ENCODE measurements at places on chromosomes 12 and 14. TPM values are rescaled to one million over a fixed set of nuclear protein-coding genes. Genes with fewer than 3 reads are reported as not detected.

The FSCB gene
- total RNA-seq, result not detected

The CCDC60 gene
- 3.8 TPM for total RNA-seq

- no peak for DNase-seq
Observed at GRCh38 chr12:2391740-2392331, 339.0 kb downstream of the CACNA1C start.

The CMTM5 gene
- total RNA-seq, result not detected

The CCDC196 gene
- not detected for total RNA-seq

GRCh38 chr14:26286913-26287205 is 311.0 kb downstream of the NOVA1 start:
- DNase-seq, result no peak

The NYNRIN gene
- 33.5 TPM for total RNA-seq

- no peak for DNase-seq
Observed at GRCh38 chr12:119578112-119578511, 15.5 kb upstream of the TMEM233 start.

The SYNDIG1L gene
- total RNA-seq, result 1.5 TPM

The INSM2 gene
- total RNA-seq, result 21.7 TPM

The ANKS1B gene
- total RNA-seq, result 11.3 TPM

DNA sequence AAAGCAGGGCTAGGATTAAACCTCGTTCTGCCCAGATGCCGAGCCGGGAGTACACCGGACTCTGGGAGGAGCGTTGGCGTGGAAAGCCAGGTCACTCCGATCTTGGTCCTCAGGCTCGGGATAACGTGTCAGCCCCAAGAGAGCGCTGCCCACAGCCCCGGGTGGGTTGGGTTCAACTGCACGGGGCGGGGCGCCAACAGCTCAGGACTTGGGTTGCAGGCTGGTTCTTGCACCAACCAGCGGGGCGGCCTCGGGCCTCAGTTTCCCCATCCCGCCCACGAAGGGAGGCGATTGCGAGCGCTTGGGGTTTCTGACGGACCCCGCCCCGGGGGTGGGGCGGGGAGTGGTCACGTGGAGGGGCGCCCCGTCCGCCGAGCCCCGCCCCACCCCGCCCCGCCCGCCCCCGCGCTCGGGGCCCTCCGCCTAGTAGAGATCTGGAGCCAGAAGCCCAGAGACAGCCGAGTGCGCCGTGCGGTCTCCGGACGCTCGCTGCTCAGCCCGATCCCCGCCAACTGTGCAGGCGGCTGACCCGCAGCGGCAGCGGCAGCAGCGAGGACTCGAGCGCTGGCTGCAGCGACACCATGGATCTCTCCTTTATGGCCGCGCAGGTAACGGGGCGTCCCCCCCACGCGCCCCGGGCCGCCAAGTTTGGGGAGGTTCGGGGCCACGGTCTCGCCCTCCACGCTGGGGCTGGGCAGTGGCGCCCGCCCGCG is at the start of gene C14orf132:
C14orf132 (plus strand) TSS at position 443 of the 713 bp plus-strand sequence; CDS start at position 582, 139 bp downstream.
- DNase-seq, result peak; percentile 83

DNA sequence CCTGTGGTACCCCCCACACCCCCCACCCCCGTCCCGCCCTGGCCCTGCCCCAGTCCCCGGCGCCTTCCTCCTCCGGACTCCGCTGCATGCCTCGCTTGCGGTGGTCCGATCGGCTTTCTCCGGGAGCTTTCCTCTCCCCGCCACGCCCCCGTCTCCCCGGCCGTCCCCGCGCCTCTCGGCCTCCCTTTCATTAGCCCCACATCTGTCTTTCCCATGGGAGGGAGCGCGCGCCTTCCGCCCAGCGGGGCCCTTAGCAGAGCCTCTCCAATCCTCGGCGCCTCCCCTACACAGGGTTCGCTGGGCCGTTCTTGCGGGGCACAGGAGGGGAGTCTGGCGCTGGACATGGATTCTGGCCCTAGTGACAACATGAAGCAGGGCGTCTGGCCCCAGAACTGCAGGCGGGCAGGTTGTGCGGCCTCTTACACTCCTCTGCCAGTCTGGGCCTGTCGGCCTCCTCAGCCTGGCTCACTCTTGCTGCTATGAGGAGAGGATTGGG is 1.5 kb upstream of the EFS start:
- DNase-seq, result peak; percentile 83

DNA sequence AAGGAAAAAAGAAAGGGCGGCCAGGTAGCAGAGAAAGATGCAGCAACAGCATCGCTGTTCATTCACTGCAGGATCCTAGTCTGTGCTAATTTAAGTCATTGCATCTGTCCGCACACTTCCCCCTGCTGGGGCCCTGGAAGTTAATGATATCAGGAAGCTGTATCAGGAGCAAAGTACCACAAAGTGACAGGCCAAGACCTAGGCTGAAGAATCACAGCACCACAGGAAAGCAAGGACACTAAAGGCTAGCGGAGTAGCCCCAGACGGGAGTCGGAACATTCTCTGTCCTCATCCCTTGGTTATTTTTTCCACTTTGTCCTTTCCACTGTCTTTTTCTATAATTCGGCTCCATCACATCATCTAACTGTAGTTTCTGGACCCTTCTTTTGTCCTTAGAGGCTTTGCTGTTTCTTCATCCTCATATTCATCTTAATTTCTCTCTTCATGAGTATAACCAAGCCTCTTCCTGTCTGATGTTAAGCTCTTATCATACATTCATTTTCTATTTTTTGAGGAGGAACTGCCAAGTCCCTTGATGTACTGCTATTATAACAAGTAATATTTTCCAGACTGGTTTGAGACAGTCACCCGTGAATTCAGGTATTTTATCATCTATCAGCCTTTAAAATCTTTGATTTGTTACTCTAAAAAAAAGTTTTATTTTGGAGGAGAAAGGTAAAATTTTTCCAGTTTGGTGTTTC is 28.3 kb downstream of the DUSP16 start:
- no peak for DNase-seq

DNA sequence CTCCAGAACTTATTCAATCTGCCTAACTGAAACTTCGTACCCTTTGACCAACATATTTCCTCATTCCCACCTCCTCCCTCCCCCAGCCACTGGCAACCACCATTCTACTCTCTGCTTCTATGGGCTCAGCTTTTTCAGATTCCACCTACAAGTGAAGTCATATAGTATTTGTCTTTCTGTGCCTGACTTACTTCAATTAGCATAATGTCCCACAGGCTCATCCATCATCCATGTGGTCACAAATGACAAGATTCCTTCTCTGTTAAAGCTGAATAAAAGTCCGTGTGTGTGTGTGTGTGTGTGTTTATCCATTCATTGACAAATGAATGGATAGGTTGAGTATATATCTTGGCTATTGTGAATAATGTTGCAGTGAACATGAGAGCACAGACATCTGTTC is 1.3 kb upstream of the C14orf39 start:
- no peak for DNase-seq

- DNase-seq, result no peak
Observed at GRCh38 chr12:21607701-21608100, 3.1 kb upstream of the GYS2 start.

GRCh38 chr14:105287249-105288102 is 13.3 kb downstream of the BRF1 start:
- no peak for DNase-seq

DNA sequence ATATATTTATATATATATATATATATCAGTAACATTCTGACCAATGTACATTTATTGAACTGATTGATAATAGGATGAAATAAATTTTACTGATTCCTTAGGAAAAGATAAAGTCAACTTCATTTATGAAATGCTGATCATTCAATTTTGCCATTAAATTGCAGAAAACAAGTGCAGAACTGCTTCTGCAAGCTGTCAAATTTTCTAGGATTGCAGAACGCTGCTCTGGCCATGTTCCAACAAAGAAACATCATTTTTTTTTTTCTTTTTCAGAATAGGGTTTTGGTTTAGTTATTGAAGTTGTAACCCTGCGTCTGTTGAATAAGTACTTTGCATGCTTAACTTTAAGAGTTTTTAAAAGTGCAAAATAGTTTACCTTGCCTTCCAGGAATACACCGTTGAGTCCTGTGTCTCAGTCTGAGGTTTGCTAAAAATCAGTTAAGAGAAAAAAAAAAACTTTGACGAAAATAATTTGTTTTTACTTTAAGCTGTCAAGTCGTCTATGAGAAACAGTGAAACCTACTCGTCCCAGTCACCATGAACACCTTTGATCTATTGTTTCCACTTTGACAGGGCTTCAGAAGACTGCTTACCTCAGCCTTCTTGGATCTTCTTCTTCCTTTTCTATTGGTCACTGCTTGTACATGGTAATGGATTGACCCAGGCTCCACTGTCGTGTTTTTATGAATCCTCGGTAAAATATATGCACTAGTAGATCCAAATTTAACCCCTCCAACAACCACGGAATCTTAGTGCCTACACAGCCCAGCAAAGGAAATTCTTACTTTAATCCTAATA is at the start of gene KERA:
KERA (minus strand) TSS at position 657 of the 798 bp plus-strand sequence. CDS start 1,743 bp downstream, outside the sequence.
- DNase-seq, result no peak

DNA sequence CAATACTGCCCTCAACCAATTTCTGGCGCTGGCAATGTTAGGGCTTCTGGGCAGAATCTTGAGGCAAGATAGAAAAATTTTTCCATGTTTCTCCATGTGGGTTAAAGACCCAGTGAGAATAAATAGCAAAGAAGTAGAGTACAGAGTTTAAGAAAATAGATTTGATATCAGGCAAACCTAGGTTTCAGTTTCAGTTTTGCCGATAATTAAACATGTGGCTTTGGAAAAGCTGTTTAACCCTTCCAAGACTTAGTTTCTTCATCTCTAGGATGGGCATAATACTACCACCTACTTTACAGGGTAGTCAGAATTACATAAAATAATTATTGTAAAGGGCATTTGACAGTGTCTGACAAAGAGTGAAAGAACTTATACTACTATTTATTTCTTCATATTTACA is 360.4 kb downstream of the PCNX1 start:
- no peak for DNase-seq

DNA sequence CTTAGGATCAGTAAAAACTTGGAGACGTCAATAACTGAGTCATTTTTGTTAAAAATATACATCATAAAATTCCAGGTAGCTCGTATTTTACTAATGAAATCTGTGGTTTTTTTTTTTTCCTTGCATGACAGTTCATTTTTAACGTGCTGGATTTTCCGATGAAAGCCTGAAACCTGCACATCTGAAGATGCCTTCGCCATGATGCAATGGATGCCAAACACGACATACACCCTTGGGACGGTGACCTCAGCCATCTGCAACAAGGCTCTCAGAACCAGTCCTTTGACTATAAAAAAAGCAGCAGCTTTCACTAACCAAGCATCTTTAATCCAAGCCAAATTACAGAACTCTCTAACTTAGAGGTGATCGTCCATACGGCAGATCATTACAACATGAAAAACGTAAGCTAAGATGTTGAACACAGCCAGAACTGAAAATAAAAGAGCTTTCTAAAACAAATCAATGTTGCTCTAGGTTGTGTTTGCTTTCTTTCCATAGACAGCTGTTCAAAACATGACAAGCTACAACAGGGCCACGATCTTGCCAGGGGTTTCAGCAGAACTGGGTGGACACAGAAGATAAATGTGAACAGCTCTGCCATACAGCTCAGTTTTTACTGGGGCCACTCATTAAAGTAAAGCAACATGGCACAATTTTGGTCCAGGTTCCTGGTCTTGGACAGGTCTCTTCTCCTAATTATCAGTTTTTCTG is 7.8 kb downstream of the NIN start:
- peak; percentile 75 for DNase-seq

DNA sequence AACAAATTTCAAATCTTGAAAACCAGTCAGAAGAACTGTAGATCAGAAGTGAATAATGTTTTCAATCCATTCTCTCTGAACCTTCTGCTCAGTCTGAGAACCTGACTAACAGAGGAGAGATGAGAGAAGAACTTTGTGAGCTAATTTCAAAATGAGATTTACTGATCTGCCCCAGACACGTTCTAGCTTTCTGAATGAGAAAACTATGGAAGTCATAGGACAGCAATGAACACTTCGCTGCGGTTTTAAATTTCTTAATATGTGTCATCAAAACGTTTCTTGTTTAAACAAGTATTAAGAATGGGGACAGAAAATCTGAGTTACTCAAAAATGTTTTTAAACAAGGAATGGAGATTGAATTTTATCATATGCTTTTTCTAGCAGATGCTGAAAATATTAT is 66.6 kb upstream of the FAR2 start:
- DNase-seq, result no peak

The B4GALNT3 gene
- total RNA-seq, result 3.3 TPM

The CCND2 gene
- 98.0 TPM for total RNA-seq

The TIMM9 gene
- 41.6 TPM for total RNA-seq

DNA sequence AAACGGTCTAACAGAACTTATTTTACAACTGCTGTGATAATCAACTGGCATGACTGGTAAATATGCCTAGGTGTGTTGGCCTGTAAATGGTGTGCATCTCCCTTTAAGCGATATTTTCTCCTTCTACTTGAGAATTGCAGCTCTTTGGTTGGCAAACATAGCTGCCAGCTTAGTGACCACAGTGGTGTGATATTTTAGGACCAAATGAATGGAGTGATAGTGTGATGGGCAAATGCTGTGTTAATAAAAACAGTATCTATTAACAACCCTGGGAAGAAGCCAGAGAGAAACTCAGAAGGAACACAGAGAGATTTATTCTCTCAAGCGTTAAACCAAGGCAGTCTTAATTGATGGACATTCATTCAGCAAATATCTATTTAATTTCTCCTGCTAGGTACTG is 278.4 kb downstream of the AACS start:
- DNase-seq, result no peak

DNA sequence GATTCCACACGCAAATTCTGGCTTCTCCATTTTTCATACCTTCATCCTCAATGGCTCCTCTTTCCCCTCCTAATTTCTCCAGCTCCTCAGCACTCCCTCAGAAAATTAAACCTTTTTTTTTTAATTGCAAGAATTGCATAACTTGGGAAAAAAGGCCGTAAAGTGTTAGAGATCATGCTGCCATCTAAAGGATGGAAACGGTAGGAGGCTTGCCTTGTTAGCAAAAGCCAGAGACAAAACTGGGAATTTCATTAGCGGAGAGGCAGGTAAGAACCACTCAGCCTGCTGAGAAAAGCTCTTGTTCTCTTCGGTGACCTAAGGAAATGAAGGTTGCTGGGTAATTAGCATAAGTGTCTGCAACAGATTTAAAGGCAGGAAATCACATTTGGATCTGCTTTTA is 204.3 kb downstream of the AEBP2 start:
- DNase-seq, result no peak

GRCh38 chr12:4032924-4033615 is 159.9 kb upstream of the PARP11 start:
- no peak for DNase-seq

- DNase-seq, result peak; percentile 17
Observed at GRCh38 chr14:101505236-101505970, 55.9 kb upstream of the DIO3 start.

GRCh38 chr12:29901585-29901984 is 117.8 kb upstream of the TMTC1 start:
- DNase-seq, result no peak

GRCh38 chr12:116601933-116602810 is 43.0 kb downstream of the MAP1LC3B2 start:
- DNase-seq, result no peak

DNA sequence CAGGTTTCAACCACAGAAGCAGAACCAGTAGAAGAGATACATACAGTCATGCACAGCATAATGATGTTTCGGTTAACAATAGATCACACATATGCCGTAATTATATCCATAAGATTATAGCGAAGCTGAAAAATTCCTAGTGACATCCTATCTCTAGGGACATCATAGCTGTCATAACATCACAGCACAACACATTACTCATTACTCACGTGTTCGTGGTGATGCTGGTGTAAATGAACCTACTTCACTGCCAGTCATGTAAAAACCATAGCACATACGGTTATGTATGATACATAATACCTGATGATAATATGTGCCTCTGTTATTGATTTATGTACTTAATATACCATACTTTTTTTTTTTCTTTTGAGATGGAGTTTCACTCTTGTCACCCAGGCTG is 44.7 kb downstream of the KLRG1 start:
- DNase-seq, result no peak

Data from glutamatergic neuron (in vitro differentiated cells).